K562 (cell line): ENCODE measurements at places on chromosomes 12 and 14. TPM values are rescaled to one million over a fixed set of nuclear protein-coding genes. Genes with fewer than 3 reads are reported as not detected.

GRCh38 chr12:74285773-74286172 lies 251.9 kb upstream of the ATXN7L3B start:
- no peak for DNase-seq
- H3K27ac ChIP-seq = no peak overlapping the region
- peaks cover 58% of the 10 kb centered on the region for H3K36me3 ChIP-seq
- no peaks in the 10 kb centered on the region for H3K27me3 ChIP-seq

DNA sequence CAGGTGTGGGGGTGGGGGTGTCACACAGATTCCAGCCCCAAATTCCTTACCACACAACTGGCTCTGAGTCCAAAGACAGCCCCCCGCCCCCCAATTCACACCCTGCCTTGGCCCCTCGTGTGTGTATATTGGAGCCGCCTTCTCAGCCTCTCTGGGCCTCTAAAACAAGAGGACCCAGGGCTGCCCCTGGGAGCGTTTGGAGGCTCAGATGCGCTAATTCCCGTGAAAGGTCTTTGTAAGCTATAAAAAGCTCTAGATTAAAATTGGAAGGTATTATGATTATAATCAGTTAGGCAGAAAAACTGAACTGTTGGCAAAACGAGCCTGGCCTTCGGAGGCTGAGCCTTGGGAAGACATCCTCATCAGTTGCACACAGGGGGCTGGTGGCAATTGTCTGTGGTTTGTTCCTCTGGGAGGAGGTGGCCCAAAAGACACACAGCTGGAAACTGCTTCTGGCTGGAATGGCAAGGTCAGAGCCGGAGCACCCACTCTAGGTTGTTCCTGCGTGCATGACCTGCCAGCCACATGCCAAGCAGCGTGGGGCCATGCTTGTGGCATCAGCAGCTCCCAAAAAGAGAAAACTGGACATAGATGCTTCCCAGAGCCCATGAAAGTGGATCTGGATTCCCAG lies 118.5 kb downstream of the PHETA1 start:
- H3K27ac ChIP-seq = no peak overlapping the region
- no peak for DNase-seq
- no peaks in the 10 kb centered on the region for H3K4me1 ChIP-seq
- H3K4me3 ChIP-seq = no peak overlapping the region
- peaks cover 71% of the 10 kb centered on the region for H3K27me3 ChIP-seq

GRCh38 chr12:123733229-123733628 lies 21.1 kb downstream of the ATP6V0A2 start:
- H3K27ac ChIP-seq = no peak overlapping the region
- no peak for DNase-seq
- H3K27me3 ChIP-seq = no peaks in the 10 kb centered on the region
- H3K4me1 ChIP-seq = no peaks in the 10 kb centered on the region; the same call in 1 of the 2 replicates
- no peak overlapping the region for H3K4me3 ChIP-seq

- H3K27me3 ChIP-seq = no peaks in the 10 kb centered on the region
- no peak overlapping the region for H3K4me3 ChIP-seq
- DNase-seq = no peak
- H3K27ac ChIP-seq = no peak overlapping the region
- no peaks in the 10 kb centered on the region for H3K36me3 ChIP-seq
These were observed 13.5 kb downstream of the NFATC4 start for GRCh38 chr14:24381363-24382063.

- H3K4me1 ChIP-seq = peaks cover 43% of the 10 kb centered on the region
- no peak overlapping the region for H3K4me3 ChIP-seq
- H3K27me3 ChIP-seq = no peaks in the 10 kb centered on the region
- no peak overlapping the region for H3K27ac ChIP-seq
These were observed 3.2 kb upstream of the SYNE3 start for GRCh38 chr14:95519699-95520098.

GRCh38 chr14:74380845-74381244 lies 32.6 kb downstream of the VRTN start:
- H3K4me3 ChIP-seq = no peak overlapping the region
- DNase-seq = no peak
- H3K27me3 ChIP-seq = peaks cover 17% of the 10 kb centered on the region
- no peaks in the 10 kb centered on the region for H3K36me3 ChIP-seq

DNA sequence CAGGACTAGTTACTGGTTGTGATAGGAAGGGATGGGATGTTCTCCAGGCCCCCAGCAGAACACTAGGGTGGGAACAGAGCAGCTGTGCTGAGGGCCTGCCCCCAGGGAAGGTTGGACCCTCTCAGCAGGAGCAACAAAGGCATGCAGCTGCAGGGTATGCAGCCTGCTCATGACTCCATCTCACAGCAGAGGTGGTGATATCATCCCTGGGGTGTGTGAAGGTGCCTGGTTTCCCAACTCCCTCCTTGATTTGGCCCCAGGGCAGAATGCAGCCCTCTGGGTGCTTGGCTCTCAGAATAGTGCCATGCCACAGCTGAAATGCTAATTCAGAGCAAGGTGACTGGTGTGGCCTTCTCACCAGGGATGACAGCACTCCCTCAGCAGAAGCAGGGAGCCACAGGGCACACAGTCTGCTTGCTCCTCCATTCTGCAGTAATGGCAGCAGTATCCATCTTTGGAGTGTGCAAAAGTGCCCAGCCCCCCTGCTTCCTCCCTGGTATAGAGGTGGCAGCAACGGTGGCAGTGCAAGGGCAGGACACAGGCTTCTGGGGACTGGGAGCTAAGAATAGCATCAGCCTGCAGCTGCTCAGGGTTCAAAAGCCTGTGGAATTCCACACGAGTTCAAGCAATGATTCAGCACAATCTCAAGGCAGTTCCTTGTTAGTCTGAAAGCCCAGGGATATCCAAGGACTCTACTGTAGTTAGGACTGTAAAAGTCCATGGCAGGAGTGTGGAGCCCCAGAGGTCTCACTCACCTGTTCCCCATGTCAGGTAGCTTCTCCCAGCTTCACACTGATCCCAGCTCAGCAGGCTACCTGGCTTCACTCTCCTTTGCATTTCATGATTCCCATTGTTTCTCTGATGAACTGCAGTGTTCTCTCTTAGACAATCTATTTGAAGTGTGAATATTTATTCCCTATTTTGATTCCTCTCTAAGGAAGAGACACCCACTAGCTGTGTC lies 298.1 kb upstream of the FOXG1 start:
- no peaks in the 10 kb centered on the region for H3K27me3 ChIP-seq
- no peaks in the 10 kb centered on the region for H3K4me1 ChIP-seq
- H3K27ac ChIP-seq = no peak overlapping the region
- DNase-seq = no peak
- H3K4me3 ChIP-seq = no peak overlapping the region
- H3K36me3 ChIP-seq = no peaks in the 10 kb centered on the region

DNA sequence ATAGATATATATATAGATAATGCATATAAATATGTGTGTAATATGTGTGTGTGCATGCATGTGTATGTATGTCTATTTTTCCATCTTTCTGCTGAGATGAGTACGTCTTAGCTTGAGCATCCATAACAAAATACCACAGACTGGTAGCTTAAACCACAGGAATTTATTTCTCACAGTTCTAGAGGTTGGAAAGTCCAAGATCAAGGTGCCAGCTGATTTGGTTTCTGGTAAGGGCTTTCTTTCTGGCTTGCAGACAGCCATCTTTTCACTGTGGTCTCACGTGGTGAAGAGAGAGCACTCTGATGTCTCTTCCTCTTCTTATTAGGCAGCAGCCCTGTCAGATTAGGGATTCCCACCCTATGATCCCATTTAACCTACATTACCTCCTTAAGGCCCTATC lies 47.3 kb downstream of the ACSM4 start:
- no peaks in the 10 kb centered on the region for H3K4me1 ChIP-seq
- no peaks in the 10 kb centered on the region for H3K36me3 ChIP-seq
- no peak overlapping the region for H3K27ac ChIP-seq
- no peak for DNase-seq
- H3K4me3 ChIP-seq = no peak overlapping the region

DNA sequence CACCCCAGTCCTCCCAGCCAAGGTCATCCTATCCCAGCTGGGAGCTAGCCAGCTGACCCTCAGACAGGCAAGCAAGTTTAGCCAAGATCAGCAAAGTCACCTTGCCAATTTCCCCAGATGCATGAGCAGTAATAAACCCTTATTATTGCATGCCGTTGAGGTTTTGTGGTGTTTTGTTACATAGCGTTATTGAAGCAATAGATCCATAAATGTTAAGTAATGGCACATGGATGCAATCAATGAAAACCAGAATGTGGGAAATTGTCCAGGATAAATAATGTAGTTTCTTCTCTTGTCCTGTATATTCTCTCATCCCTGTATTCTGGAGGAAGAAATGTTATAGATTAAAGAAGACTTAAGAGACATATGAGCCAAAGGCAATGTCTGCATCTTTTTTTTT lies 18.0 kb upstream of the TMEM260 start:
- no peaks in the 10 kb centered on the region; the same call in 2 of the 3 replicates for H3K27me3 ChIP-seq
- DNase-seq = no peak
- H3K36me3 ChIP-seq = no peaks in the 10 kb centered on the region
- no peak overlapping the region for H3K27ac ChIP-seq
- no peak overlapping the region for H3K4me3 ChIP-seq

DNA sequence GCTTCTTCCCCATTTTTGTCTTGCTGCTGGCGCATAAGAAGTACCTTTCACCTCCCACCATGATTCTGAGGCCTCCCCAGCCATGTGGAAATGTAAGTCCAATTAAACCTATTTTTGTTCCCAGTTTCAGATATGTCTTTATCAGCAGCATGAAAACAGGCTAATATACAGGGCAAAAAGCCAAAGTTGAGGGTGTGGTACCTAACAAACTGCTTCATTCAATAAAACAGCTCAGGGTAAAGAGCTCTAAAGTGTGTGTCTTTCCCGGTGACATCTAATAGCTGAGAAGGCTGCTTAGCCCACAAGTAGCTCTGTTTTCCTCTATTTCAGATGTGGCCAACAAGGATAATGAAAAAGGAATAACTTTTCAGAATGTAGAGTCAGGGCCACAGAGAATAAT lies 76.7 kb upstream of the SLC8A3 start:
- H3K27me3 ChIP-seq = no peaks in the 10 kb centered on the region; the same call in 2 of the 3 replicates
- no peak overlapping the region for H3K27ac ChIP-seq
- H3K4me1 ChIP-seq = no peaks in the 10 kb centered on the region
- no peak overlapping the region for H3K4me3 ChIP-seq
- no peak for DNase-seq

DNA sequence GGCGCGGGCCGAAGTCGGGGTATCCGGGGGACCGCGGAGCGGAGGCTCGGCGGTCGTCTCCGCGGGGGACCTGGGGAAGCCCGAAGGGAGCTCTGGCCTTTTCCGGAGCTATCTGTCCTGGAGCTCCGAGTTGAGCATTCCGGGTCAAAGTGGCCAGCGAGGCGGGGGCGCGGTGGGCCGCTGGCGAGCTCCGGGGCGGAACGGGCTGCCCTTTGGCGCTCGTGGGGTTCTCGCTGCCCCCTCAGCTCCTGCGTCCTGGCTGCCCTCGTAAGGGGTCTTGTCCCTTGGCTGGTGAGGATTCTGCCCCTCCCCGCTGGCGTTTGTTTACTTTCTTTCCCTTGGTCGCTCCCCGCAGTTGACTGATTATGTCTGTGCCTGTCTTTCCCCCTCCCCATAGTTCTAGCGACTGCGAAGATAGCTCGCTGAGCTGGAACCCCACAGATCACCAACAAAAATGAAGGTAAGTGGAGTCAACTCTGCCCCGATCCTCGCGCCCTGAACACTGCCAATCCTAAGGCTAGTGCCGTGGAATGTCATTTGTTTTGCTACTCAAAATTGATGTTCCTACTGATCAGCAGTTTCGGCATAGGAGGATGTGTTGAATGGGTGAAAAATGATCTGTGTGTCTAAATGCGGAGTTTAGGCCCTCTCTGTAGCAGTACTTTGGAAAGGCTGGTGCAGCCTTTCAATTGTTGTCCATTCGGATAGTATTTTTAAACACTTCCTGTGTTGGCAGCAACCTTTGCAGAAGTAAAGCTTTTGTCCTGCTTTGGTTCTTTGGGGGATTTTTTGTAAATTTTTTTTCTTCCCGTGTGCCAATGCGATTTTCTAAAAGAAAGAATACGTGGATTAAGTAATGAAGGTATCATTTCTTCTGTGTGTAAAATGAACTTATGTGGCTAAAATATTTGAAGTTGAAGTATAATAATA lies 1.3 kb downstream of the ARID4A start:
- H3K36me3 ChIP-seq = peaks cover 28% of the 10 kb centered on the region; the same call in 2 of the 3 replicates
- peak; percentile 49 for DNase-seq
- no peaks in the 10 kb centered on the region for H3K27me3 ChIP-seq
- H3K4me3 ChIP-seq = peak overlapping the region; percentile 74
- H3K4me1 ChIP-seq = no peaks in the 10 kb centered on the region; the same call in 1 of the 2 replicates

DNA sequence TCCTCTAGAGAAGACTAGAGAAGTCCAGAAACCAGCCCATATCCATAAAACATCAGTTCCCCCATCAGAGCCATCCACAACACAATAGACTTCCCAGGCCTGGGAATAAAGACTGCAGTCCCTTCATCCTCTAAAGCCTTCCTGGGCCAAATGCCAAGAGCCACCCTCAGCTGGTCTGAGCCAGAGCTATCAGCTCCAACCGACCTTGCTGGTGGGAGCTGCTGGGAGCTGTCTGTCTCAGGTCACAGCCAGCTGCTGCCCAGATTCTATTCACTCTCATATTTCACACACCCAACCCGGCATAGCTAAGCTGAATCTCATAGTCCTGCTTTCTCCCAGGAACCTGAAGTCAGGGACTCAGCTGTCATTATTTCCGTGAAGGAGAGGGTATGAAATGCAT lies 10.9 kb upstream of the TFCP2 start:
- no peaks in the 10 kb centered on the region for H3K36me3 ChIP-seq
- no peak overlapping the region for H3K4me3 ChIP-seq
- no peak overlapping the region for H3K27ac ChIP-seq
- peaks cover 3% of the 10 kb centered on the region; the same call in 1 of the 2 replicates for H3K4me1 ChIP-seq
- H3K27me3 ChIP-seq = no peaks in the 10 kb centered on the region

DNA sequence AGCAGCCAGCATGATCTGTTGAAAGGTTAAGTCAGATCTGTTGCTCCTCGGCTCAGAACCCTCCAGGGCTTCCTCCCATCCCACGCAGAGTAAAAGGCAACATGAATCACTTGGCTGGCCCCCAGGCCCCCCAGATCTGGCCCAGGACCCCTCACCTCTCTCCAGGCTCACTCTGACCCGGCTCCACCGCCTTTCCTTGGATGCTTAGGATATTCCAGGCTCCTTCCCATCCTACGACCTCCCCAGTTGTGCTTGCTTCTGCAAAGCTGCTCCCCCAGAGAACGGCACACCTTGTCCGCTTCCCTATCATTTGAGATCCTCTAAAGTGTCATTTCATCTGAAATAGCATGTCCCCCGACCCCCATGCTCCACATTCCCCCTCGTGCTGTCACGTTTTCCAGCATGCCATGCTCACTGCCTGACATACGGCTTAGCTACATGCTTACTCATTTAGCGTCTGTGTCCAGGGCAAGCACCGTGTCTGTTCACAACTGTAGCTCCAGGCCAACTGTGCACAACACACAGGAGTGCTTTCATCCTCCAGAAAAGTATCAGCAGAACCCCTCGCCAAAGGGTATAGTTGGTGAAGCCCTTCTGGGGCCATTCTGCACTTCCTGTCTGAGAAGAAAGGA lies 33.6 kb upstream of the BDKRB2 start:
- no peaks in the 10 kb centered on the region for H3K4me1 ChIP-seq
- H3K36me3 ChIP-seq = no peaks in the 10 kb centered on the region
- no peak overlapping the region for H3K27ac ChIP-seq
- peaks cover 22% of the 10 kb centered on the region for H3K27me3 ChIP-seq

GRCh38 chr12:114506651-114507050 lies 100.7 kb upstream of the TBX5 start:
- no peaks in the 10 kb centered on the region for H3K27me3 ChIP-seq
- H3K4me1 ChIP-seq = no peaks in the 10 kb centered on the region
- no peak overlapping the region for H3K27ac ChIP-seq
- H3K36me3 ChIP-seq = no peaks in the 10 kb centered on the region
- H3K4me3 ChIP-seq = no peak overlapping the region
- DNase-seq = no peak

The TAPBPL gene
- total RNA-seq = 0.65 and 1.3 TPM in 2 replicates

The PAN2 gene
- 40.2 and 51.4 TPM in 2 replicates for total RNA-seq

The GPR137C gene
- total RNA-seq = 0.07 and 0.31 TPM in 2 replicates

The KCNK10 gene
- not detected in 2 replicates for total RNA-seq

The NRIP2 gene
- not detected in 2 replicates for total RNA-seq

The DUSP16 gene
- 9.2 and 10.1 TPM in 2 replicates for total RNA-seq
